Cortex of kidney (tissue), 1 donor: ENCODE measurements at places on chromosomes 1 and 21.

- no peak for DNase-seq
These were observed 507 bp downstream of the GLIS1 start for GRCh38 chr1:53738205-53739108.

GRCh38 chr1:30855686-30856259, 52.8 kb downstream of the SDC3 start:
- DNase-seq = no peak

DNA sequence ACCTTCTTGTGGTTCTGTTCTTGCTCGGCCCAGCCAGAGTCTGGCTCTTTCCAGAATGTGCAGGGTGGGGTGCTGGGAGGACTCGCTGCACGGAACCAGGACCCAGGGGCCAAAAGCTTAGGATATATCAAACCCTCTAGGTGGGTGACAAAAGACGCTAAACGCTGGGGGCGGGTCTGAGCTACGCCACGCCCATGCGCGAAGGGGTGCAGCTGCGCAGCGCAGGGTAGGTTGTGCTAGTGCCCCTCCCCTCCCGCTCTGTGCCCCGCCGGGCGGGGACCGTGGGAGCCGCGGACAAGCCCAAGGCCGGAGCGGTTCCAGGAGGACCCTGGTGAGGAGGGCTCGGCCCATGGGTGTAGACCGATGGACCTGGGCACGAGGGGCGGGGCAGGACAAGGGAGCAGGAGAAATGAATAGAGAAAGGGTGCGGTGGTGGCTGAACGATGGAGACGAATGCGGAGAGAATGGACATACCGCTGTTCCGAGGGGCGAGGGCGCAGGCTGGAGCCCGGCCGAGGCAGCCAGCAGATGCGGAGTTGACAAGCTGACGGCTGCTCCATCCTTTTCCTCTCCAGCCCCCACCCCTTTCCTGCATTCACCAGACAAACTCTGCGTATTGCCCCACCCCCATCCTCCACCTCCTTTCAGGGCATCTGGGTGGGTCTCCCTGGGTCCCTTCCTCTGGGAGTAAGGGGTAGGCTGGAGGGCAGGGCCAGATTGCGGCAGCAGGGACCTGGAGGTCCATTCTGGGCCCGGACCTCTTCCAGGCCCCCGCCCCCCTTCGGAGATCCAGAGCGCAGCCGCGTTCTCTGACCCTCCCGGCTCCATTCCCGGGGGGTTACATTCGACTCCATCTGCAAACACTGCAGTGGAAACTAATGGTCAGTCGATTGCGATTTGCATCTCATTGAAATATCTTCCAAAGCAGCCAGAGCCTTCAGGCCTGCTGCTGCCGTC, at the start of gene RUSC1:
TSS of gene RUSC1 (plus strand) at position 234 of the 957 bp plus-strand sequence. CDS start 880 bp downstream, outside the sequence.
- DNase-seq = no peak

DNA sequence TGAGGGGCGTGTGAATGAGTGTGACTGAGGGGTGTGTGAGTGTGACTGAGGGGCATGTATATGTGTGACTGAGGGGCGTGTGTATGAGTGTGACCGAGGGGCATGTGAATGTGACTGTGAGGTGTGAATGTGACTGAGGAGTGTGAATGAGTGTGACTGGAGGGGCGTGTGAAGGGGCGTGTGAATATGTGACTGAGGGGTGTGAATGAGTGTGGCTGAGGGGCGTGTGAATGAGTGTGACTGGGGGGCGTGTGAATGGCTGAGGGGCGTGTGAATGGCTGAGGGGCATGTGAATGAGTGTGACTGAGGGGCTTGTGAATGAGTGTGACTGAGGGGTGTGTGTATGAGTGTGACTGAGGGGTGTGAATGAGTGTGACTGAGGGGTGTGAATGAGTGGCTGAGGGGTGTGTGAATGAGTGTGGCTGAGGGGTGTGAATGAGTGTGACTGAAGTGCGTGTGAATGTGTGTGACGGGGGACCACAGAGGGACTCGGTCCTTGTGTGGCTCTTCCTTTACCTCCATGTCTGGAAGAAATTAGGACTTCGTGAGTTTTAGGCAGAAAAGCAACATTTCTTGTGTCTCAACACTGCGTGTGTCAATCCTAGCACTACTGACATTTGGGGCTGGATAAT, 105.8 kb downstream of the GLIS1 start:
- DNase-seq = no peak

GRCh38 chr1:1426496-1427105, 5.5 kb upstream of the ANKRD65 start:
- no peak for DNase-seq

DNA sequence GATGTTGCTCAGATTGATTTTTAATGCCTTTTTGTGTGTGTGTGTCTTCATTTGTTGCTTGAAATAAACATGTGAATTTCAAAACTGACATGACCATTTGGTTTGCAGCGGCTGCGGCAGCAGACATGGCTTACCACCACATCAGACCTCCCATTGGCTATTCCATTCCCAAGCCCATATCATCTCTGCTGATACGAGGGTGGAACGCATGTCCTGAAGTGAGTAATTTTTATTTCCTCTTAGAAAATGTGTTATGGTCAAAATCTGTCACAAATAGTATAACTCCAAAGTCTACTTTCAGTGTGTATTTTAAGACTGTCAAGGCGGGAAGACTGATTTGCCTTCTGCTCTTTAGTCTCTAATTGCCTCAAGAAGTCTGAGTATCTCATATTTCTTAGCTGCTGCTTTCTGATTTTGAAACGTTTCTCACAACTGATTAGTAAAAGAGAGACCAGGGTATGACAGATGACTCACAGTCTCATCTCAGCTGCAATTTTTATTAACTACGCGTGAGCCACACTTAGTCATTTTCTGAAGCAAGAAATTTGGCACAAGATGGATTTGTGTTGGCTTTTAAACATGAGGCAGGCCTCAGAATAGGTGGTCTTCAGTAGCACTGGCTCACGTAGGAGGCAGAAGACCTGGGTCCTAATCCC, 49.0 kb downstream of the LRRC53 start:
- no peak for DNase-seq

- no peak for DNase-seq
These were observed 2.4 kb downstream of the GREM2 start for GRCh38 chr1:240609527-240610060.

GRCh38 chr1:81446000-81446669, 354.6 kb upstream of the ADGRL2 start:
- DNase-seq = no peak

DNA sequence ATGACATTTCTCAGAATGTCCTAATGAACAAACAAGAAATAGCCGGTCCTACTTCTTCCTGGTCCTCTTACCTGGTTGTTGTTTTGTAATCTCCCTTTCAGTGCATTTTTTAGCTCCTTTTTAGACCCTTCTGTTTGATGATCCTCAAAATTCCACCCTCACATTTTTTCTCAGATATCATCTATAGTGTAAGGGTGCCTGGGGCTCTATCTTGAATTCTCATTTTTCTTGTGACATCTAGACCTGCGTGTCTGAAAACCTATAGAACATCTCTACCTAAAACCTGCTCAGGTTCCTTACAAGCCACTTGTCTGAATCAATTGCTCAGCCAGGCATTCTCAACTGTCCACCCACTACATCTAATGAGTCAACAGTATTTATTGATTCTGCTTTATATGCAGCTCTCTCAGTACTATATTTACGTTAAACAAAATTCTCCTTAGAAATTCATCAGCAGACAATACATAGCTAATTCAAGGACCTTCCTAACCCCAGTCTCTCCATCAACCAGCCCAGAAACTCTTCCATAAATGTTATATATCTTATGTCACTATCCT, 36.5 kb upstream of the USH2A start:
- no peak for DNase-seq

GRCh38 chr1:174022976-174023277, 770 bp upstream of the RC3H1 start:
- DNase-seq = no peak

GRCh38 chr1:64922336-64922735, 44.0 kb downstream of the JAK1 start:
- DNase-seq = no peak

DNA sequence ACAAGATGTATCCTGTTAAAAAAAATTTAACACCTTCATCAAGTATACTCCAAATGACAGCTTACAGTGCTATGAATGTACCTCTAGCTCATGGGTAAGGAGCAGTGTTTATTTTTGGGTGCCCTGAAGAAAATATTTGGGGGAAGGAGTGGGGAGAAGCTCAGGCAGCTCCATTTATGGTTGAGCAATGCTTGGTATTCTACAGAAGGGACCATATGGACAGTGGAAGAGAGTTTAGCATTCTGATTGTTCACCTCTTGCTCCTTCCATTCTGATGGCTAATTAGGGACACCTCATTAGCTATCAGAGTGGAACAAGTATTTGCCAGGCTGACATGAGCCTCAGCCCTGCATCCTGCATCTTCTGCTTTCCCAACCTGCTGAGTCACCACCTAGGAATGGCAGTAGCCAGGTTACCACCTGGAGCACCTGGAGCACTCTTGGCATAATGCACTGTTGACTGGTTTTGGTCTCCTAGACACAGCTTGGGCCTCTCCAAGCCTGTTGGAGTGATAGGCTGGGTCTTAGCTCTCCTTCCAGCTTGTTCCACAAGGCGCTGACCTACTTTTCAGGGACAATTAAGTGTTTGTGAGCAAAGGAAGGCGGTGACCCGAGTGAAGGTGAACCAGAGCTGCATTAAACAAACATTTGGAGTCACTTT, 62.0 kb upstream of the MACF1 start:
- DNase-seq = no peak

DNA sequence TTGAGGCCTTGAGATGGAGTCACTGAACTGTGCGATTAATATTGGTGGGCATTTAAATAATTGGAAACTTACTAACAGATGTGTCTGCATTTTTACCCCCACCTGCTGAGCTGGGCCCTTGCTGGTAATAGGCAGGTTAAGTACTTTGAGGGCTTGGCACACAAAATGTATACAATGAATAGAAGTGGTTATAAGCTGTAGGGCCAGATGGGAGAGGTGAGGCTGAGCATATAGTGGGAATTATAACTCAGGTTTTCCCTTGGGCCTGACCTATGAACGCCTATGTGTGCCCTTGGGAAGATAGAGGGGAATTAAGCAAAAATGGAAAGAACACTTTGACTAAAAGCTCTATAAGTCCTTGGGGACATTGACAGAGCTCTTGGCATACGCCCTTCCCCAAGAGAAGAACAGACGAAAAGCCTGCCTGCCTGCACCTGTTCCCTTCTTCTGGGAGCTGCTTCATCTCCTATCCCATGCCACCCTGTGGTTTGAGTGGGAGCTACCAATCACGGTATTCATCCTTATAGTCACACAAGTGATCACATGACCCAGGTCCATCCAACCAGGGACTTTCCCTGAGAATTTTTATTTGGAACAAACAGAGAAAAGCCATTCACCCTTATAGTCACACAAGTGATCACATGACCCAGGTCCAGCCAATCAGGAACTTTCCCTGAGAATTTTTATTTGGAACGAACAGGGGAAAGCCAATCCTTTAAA, 260.7 kb upstream of the CSF3R start:
- DNase-seq = no peak

- no peak for DNase-seq
These were observed 315.5 kb downstream of the GPATCH2 start for GRCh38 chr1:217315346-217315745.

DNA sequence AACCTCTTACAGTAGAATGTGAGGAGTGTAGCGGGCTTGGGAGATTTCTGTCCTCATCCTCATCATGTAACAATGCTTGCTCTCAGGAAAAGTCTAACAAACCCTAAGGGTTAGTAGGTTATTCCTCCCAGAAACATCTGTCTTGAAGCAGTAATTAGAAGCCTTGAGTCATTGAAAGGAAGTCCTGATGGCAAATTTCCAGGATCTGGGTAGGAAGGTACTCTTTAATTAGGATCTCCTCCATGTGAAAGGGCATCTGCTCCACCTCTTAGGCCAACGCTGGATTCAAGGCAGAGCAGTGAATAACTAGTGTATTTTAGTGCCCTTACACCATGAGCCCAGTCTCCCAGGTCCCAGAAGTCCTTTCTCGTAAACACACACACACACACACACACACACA, 106.6 kb upstream of the BARHL2 start:
- DNase-seq = no peak

DNA sequence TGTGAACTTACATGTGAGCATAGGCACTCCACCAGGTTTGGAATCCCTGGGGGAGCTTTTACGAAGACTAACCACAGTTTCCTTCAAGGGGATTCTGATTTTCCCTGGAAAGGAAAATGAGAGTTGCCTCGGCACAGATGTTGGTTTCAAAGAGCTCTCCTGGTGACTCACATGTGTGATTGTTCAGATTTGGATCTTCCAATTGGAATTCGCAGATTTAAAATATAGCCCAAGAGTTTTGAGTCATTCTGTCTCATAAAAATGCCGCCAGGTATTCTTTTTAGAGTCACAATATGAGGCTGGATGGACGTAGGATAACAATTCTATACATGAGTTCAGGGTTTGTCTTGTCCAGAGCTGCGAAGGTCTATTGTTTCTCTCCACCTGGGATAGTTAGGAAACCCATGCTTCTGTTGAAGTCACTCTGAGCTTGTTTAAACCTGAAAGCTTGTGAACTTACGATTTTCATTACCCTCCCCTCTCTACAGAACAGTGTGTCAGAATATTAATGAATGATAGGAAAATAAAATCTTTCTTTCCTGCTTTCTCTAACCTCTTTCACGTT, 64.9 kb downstream of the TGFB2 start:
- DNase-seq = no peak

GRCh38 chr1:76482272-76482671, 385.0 kb upstream of the ST6GALNAC5 start:
- DNase-seq = no peak

DNA sequence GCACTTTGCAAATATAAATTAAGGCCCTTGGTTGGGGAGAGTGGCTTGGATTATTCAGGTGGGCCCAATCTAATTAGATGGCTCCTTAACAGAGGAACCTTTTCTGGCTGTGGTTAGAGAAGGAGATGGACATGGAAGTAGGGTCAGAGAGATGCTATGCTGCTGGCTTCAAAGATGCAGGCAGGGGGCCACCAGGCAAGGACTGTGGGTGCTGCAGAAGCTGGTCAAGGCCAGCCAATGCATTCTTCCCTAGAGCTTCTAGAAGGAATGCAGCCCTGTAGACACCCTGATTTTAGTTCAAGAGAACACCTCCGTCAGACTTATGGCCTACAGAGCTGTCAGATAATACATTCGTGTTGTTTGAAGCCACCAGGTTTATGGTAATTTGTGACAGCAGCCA, 3.7 kb upstream of the TMEM9 start:
- no peak for DNase-seq

GRCh38 chr1:167057241-167057688, 32.9 kb downstream of the GPA33 start:
- no peak for DNase-seq

DNA sequence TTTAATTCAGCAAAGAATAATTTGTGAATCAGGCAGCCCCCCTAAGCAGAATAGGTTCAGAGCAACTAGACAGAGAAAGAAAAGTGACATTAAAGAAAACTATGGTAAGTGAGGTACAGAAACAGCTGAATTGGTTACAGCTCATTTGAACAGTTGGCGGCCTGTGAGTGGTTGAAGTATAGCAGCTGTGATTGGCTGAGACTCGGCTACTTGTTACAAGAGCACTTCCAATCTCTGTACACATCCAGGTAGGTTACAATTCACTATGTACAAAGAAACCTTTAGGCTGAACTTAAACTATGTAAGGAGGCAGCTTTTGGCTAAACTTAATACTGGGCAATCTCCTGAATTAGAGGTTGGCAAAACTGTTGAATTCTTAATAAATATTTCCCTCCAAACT, 171.1 kb upstream of the LHX8 start:
- DNase-seq = no peak
